ENCODE measurements at places on chromosomes 2 and 18.

GRCh38 chr2:165804719-165805118 is 10.7 kb upstream of the GALNT3 start:
- DNase-seq, result no peak

- DNase-seq, result no peak
These were observed 131.1 kb downstream of the GULP1 start for GRCh38 chr2:188422726-188423125.

DNA sequence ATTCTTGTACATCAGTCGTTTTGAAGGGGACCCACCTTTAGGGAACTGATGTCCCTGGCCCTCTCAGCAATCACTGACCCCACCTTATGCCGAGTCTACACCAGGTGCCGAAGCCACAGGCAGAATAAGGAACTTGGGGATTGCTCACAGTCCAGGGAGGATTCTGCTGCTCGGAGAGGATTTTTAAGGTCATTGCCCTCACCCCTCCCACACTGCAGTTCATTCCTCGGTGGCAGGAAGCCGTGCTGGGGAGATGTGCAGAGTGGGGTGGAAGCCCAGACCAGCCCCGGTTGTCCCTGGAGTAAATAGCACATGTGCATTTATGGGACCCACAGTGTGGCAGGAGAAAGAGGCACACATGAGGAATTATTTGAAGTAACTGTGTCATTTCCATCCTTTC is 50.4 kb downstream of the PLB1 start:
- no peak for DNase-seq

- DNase-seq, result no peak
These were observed 188.4 kb downstream of the CCDC85A start for GRCh38 chr2:56372071-56372656.

DNA sequence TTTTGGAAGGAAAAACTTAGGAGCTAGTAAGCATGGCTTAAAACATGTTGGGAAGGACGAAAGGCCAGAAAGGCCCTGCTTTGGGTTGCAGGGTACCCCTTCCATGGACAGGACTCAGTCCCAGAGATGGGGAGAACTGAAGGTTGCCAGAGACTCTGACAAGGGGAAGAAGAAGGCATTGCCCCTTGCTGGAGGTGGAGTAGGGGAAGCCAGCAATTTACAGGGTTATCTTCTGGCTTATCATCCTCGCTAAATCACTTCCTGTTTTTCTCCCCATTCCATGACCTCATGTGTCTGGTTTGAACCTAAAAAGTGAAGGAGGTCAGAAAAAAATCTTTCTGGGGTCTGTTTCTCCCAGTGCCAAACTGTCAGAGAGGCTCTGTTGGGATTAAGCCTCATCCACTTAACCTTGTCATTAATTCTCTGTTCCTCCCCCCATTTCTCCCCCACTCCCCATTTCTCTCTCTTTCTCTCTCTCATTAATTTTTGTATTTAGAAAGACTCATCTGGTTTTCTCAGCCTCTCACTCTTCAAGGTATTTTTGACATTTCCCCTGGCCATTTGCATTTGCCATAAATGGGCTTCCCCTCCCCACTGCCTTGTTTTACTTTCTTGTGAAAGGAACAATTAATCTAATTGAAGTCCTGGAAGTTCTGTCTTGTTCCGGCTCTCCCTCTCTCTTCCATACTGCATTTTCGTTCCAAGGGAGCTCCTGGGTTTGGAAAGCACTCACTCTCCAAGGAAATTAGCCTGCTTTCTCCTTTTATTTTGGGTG is 17.4 kb downstream of the NRP2 start:
- DNase-seq, result no peak

- DNase-seq, result no peak
These were observed 11.1 kb downstream of the RAB3GAP1 start for GRCh38 chr2:135063210-135063609.

DNA sequence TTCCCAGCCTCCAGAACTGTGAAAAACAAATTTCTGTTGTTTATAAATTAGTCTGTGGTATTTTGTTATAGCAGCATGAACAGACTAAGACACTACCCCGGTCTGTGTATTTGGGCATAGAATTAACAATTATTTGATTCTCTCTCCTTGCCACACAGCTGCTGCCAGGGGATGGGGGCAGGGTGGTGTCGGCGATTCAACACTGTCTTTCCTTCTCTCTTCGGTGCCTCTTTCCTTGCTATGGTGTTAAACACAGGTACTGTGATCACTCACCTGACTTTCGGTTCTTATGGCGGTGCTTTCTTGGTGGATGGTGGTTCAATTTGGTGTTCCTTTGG is 50.8 kb upstream of the CTAGE1 start:
- no peak for DNase-seq

DNA sequence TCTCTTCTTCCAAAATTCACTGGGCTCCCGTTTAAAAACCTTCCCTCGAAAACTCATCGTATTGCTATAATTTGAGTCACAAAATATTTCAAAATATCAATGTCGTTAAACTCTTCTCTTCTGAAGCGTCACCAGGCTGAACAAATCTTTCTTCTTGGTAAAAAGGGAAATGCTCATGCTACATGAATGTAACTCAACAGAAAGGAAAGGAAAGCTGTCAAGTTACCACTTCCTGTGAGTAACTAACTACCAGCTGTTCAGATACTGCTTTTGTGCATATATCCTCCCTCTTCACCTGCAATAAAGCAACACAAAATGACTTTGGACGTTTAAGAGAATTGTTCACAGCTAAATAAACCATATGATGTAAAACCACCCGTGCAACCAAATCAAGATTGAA is 95.4 kb downstream of the DOCK10 start:
- DNase-seq, result peak; percentile 73

GRCh38 chr2:14642499-14642898 is 10.0 kb downstream of the LRATD1 start:
- DNase-seq, result no peak

DNA sequence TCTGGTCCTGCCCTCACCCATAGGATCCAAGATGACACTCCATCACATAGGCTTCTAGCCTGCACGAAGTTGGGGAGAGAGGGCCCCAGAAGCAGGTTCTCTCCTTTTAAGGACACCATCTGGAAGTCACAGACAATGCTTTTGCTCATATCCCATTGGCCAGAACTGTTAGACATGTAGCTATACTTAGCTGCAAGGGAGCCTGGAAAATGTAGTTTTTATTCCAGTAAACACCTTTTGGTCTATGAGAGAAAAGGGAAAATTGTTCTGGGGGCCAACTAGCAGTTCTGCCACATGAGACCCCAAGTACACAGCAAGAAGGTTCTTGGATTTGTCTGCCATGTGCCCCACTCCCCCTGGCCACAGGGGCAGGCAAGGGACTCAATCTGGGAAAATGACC is 206.1 kb downstream of the ZFP36L2 start:
- no peak for DNase-seq

DNA sequence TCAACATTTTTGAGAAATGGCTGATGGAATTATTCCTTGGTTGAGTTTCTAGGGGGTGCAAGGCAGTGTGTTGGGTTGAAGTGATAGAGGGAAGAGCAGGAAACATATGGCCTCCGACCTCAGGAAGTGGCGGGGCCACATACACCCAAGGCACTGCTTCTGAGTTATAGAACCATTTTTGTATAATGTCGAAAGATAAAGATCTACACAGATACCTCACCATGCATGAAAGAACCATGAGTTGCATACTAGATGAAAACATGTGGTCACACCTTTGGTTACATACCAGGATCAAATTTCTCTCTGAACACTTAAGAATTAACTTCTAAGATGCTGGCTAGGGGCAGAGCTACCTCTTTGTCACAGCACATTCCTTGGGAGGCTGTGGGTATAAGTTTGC is 23.2 kb downstream of the LAMA3 start:
- peak; percentile 8 for DNase-seq

- no peak for DNase-seq
These were observed 111.5 kb downstream of the GFPT1 start for GRCh38 chr2:69275490-69275889.

DNA sequence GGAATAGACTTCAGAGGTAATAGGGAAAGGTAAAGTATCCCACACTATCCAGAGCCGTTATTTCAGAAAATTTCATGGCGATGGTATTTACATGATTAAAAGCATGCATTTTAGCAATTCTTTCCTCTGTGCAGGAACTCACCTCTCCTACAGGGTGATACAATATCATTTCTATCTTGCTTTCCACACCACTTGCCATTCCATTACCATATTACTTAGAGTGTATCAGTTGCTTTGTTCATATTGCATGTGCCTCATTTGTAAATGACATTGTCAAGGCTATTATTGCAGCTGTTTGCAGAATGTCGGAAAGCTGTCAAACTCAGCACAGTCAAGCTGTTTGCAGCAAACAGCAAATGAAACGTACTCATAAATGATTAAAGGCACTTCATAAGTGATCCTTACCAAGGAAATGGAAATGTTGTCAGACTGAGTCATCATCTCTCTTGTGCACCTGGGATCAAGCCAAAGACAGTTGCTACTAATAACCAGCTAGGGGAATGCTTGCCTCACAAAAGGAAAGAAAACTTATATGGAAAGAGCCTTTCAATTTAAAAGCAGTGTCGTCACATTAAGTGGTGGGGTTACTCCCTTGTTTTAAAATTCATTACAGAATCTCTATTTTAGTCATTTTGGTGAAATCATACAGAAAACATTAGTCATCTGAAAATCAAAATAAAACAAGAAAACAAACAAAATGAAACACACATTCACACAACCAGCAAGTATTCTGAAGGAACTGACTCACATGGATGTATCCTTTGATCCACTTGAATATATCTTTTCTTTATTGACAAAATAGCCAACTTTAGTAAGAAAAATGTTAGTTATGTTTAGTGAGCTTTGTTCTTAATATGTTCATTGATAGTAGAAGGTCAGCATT is 1064.1 kb upstream of the CNTNAP5 start:
- DNase-seq, result no peak

DNA sequence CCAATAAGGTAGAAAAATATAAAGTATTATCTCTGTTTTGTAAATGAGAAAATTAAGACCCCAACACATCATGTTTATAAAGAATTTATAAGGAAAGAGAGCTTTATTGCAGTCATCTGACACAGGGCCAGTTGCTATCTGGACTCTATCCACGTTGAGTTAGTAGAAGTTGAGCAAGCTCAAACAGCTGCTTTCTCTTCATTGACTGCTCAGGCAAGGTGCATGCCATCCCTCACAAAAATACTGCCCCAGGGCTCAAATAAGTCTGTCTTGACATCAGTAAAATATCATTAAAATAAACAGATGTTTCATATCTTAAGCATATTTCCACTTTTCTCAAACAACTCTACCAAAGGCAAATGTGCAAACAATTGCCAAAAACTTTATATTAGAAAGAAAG is 14.8 kb downstream of the COL5A2 start:
- DNase-seq, result no peak

- DNase-seq, result no peak
These were observed 66.6 kb downstream of the CTIF start for GRCh38 chr18:48605408-48605845.

GRCh38 chr2:54723996-54724559 is 616 bp downstream of the EML6 start:
- no peak for DNase-seq

DNA sequence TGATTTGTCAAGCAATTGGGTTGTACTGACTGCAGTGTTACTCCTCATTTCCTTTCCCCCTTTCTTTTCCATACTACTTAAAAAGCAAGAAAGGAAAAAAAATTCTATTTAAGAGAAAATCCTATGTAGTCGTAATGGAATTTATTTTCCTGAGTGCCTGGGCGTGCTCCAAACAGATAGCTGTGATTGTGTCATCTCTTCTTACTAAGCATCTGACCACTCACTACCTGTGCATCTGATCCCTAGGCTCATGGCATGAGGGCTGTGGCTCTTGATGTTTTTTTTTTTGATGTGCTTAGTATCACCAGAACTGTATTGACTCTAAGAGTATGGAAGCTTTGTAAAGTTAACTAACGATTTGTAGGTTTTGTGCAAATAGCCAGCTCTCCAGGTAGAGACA is 19.0 kb downstream of the CRIM1 start:
- no peak for DNase-seq

GRCh38 chr2:39133215-39133851 is 12.5 kb upstream of the SOS1 start:
- DNase-seq, result no peak

DNA sequence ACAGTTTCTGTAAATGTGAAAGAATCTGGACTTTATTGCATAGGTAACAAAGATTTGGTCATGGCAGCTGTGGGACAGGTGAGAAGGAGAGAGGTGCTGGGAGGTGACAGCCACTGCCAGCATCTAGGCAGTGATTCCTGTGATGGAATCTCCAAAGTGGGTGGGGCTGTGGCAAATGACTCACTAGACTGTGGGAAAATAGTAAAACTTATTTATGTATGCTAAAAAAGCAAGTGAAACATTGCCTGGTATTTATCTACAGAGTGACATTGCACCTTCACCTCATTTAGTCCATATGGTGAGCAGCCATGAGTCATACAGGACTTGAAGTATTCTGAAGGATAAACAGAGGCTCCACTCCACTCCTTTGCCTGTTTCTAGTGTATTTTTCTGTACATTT is 145.3 kb upstream of the MEX3C start:
- no peak for DNase-seq

GRCh38 chr2:16824472-16824871 is 158.8 kb upstream of the CYRIA start:
- DNase-seq, result no peak

GRCh38 chr2:111029181-111029927 is 91.4 kb upstream of the BCL2L11 start:
- no peak for DNase-seq

DNA sequence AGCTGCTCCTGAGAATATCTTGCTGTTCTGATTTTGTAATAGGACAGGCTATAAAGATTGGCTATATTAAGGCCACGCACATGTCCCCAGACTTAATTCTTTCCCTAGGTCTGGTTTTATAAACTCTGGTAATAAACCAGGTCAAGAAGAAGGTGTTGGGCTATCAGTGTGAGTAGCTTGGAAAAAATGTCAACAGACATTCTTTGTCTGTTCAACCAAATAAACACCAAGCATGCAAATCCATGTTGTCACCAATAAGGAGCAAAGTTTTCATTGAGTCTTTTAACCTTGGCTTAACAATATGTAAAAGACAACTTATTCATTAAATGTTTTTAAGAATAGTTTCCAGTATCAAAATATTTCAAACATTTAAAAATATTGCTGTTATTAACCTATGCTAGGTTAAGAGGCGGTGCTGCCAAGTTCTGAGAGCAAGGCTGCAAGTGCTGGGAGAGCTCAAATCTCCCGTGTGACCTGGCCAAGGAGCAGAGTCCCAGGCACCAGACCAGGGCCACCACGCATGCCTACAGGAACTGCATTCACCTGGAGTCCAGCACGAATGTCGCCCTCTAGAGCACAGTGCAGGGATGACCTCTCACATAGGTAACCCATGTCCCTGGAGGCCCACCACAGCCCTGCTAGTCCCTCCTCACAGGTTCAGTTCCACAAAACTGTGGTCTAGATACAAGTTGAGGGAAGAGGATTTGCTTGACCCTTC is 120.5 kb upstream of the POU3F3 start:
- DNase-seq, result no peak

- no peak for DNase-seq
These were observed 268.2 kb upstream of the ID2 start for GRCh38 chr2:8413589-8414135.
